Neural progenitor cell (in vitro differentiated cells): ENCODE measurements at places on chromosomes 4 and X. TPM values are rescaled to one million over a fixed set of nuclear protein-coding genes. Genes with fewer than 3 reads are reported as not detected.

The NHS gene
- total RNA-seq = 3.9 and 12.1 TPM in 2 replicates

The SGCB gene
- 33.8 and 51.8 TPM in 2 replicates for total RNA-seq

The GNRHR gene
- not detected in 2 replicates for total RNA-seq

GRCh38 chrX:20498851-20499635 lies 232.3 kb upstream of the RPS6KA3 start:
- DNase-seq = no peak

GRCh38 chr4:130028552-130028951 lies 932.6 kb downstream of the C4orf33 start:
- DNase-seq = peak; percentile 31

DNA sequence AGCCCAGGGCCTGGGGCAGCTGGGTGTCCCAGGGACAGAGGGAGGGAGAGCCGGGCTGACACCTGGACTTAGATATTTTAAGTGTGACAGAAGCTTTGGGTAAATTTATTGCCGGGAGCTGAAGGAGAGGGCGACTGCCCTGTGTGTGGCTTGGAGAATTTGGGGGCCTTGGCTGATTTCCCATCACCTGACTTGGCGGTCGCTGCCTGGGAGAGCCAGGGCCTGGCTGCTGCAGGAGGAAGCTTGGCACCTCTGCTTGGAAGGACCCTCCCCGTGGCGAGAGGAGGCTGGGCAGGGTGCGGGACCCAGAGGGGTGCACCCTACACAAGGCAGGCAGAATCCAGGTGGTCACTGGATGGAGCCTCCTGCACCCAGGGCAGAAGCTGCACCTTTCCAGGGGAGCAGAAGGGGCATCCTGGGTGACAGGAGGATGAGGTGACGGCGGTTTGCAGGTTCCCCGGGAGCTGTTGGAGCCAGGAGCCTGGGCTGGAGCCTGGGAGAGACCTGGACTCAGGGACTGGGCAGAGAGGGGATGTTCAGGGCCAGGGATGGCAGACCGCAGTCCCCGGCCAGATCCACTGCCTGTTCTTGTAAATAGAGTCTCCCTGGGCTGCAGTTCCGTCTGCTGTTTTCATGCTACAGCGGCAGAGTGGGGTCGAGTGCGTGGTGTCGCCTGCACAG lies 72.0 kb downstream of the RGS12 start:
- DNase-seq = no peak

DNA sequence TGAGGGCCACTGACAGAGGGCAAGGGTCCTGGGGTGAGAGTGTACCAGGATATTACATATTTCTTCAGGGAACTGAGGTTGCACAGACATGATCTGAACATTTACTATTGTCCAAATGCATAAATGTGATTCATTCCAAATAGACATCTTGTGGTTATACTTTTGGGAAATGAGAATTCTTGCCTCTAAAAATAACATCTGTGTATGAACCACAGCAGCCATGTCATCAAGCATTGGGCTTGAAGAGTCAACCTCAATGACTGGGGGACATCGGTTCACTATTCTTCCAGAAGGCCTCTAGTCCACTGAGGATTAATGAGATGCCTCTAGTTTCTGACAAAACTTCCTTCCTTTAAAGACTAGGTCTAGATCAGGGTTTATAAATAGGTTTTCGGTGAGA lies 193.1 kb upstream of the GPC4 start:
- no peak for DNase-seq

- DNase-seq = no peak
These were observed 90.0 kb upstream of the EGFL6 start for GRCh38 chrX:13479452-13479813.
